ENCODE measurements at places on chromosomes 5 and 9.

DNA sequence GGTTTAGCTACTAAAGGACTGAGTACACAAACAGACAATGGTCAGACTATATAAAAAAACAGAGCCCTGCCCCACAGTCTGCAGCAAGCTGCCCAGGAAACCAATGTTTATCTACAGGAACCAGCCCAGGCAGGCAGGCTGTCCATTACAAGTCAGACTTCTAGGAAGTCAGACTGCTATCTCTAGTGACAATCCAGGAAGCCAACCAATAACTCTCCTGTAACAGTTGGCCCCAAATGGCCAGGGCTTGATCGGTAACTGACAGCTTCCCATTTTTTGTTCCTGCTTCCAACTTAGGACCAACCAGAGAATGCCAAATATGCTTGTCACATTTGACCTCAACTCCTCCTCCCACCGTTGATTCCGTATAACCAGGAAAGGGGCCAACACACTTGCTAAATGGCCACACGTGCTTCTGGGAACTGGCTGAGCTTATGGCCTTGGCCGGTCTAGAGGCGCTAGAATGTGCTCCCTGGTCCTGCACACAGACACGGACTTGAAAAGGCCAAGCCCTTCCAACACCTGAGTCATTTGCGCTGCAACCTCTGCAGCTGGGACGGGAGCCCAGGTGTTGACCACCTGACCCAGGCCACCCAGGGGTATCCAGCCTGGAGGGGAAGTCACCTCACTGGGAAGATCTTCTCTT, 79.6 kb upstream of the CDK20 start:
- H3K36me3 ChIP-seq = no peaks in the 10 kb centered on the region
- H3K4me3 ChIP-seq = no peak overlapping the region
- no peaks in the 10 kb centered on the region for H3K4me1 ChIP-seq
- no peaks in the 10 kb centered on the region for H3K27me3 ChIP-seq

DNA sequence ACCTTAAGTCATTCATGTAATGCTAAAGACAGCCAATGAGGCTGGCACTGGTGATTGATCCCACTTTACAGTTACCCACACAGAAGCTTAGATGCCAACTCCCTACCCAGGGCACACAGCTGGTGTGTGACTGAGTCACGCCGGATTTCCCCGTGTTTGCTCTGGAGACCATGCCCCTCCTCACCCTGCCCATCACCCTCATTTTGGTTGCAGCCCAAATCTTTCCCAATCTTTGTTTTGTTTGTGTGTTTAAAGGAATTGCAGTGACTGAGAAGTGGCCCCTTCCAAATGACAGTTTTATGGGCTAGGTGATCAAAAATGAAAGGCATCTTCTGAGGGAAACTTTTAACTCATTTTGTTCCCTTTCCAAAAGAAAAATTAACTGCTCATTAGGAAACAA, 10.9 kb downstream of the FBXL7 start:
- no peak overlapping the region for H3K27ac ChIP-seq
- no peak overlapping the region for H3K4me3 ChIP-seq
- H3K36me3 ChIP-seq = no peaks in the 10 kb centered on the region
- no peaks in the 10 kb centered on the region for H3K27me3 ChIP-seq

GRCh38 chr5:163947848-163948666, 442.6 kb downstream of the MAT2B start:
- H3K27ac ChIP-seq = no peak overlapping the region
- no peak overlapping the region for H3K4me3 ChIP-seq
- DNase-seq = no peak
- H3K27me3 ChIP-seq = no peaks in the 10 kb centered on the region

GRCh38 chr9:15541872-15542271, 11.0 kb upstream of the CCDC171 start:
- no peaks in the 10 kb centered on the region for H3K4me1 ChIP-seq
- H3K27me3 ChIP-seq = no peaks in the 10 kb centered on the region
- H3K4me3 ChIP-seq = no peak overlapping the region
- no peak for DNase-seq

DNA sequence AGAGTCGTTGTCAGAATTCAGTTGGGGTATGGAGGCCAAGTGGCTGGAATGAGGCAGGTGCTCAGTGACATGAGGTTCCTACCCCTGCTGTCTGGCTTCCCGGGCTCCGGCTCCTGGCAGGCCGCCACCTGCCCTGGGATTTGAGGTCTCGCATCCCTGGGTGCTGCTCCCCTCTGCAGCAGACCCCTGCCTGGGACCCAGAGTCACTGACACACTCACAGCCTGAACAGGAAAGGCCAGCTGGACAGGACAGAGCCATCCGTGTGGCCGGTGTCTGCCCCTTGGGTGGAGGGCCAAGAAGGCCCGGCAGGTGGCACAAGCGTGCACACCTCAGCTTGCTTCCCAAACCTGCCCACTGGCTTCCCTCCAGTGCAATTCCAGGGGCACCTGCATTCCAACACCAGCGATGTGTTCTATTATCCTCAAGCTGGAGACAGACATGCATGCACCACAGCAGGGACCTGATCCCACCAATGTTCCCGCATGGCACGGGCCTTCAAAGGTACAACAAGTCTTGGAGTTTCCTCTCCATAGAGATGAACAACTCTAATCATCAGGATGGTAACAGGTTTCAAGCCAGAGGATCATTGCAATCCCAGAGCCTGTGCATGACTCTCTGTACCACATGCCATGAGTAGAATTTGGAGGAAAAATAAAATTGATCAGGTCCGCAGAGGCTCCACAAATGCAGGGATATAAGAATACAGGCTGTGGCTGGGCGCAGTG, 45.6 kb upstream of the RNF130 start:
- no peak overlapping the region for H3K27ac ChIP-seq
- DNase-seq = no peak
- H3K36me3 ChIP-seq = no peaks in the 10 kb centered on the region
- H3K4me3 ChIP-seq = no peak overlapping the region

- no peak overlapping the region for H3K27ac ChIP-seq
- H3K36me3 ChIP-seq = no peaks in the 10 kb centered on the region
- H3K4me1 ChIP-seq = no peaks in the 10 kb centered on the region
- H3K4me3 ChIP-seq = no peak overlapping the region
- H3K27me3 ChIP-seq = no peaks in the 10 kb centered on the region
These were observed 388.3 kb upstream of the CHD1 start for GRCh38 chr5:99317136-99317535.

- H3K27me3 ChIP-seq = no peaks in the 10 kb centered on the region
- peak; percentile 97 for DNase-seq
- peak within 1 kb of the TSS; percentile 75 for H3K27ac ChIP-seq
- H3K36me3 ChIP-seq = peaks cover 21% of the 10 kb centered on the region
- H3K4me3 ChIP-seq = peak within 1 kb of the TSS; percentile 69
These were observed at the start of gene ZBTB26 for GRCh38 chr9:122931226-122932121. TSS of gene ZBTB26 (minus strand) at chr9:122931512. CDS start at chr9:122919934, 11,578 bp downstream.

DNA sequence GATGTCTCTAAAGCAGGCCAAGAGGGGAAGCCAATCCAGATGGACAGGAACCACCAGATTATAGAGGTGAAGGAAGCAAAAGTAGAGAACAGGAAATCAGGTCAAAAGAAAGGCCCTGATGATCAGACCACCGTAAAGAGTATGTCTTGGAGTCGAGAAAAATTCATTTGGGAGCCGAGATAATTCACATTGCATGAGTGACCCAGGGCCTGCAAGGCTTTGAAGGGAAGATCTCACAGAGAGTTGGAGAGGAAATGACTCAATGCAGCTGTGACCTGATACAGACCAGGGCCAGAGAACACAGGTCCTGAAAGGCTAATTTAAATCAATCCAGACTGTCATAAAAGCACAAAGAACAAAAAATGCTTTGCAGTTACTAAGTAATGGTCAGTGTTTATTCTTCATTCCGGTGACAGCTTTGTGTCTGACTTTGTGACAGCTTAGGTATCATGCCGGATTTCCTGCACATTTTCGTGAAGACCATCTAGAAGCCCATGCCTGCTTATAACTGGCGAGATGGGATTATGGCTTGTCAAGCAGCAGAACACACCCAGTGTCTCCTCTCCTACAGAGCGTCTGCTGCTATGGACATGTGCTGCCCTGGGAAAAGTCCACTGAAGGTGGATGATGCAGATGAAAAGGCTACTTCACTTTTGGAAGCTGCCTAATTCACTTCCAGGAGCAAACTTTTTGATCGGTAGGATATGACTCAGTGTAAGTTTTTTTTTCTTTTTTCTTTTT, 5.8 kb upstream of the ACTBL2 start:
- no peaks in the 10 kb centered on the region for H3K4me1 ChIP-seq
- DNase-seq = peak; percentile 8
- H3K36me3 ChIP-seq = no peaks in the 10 kb centered on the region
- H3K4me3 ChIP-seq = no peak overlapping the region
- H3K27ac ChIP-seq = peak overlapping the region; percentile 33

- no peaks in the 10 kb centered on the region for H3K4me1 ChIP-seq
- no peak for DNase-seq
- no peak overlapping the region for H3K4me3 ChIP-seq
- H3K36me3 ChIP-seq = no peaks in the 10 kb centered on the region
- no peaks in the 10 kb centered on the region for H3K27me3 ChIP-seq
- H3K27ac ChIP-seq = no peak overlapping the region
These were observed 25.2 kb downstream of the DTWD2 start for GRCh38 chr5:118963169-118963568.

DNA sequence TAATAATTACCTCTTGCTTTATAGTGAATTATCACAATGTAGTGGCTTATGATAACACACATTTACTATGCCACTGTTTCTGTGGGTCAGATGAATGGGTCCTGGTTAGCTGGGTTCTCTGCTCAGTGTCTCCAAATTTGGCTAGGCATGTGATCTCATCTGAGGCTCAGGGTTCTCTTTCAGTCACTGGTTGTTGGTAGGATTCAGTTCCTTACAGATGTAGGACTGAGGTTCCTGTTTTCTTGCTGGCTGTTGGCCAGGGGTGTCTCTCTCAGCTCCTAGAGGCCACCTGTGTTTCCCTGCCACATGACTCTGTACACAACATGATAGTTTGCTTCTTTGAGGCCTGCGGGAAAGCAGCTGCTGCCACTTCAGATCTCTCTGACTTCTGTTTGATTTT, 7.1 kb downstream of the NFX1 start:
- H3K4me3 ChIP-seq = no peak overlapping the region
- peaks cover 4% of the 10 kb centered on the region for H3K4me1 ChIP-seq
- no peaks in the 10 kb centered on the region for H3K27me3 ChIP-seq
- peaks cover 95% of the 10 kb centered on the region for H3K36me3 ChIP-seq
- no peak overlapping the region for H3K27ac ChIP-seq

DNA sequence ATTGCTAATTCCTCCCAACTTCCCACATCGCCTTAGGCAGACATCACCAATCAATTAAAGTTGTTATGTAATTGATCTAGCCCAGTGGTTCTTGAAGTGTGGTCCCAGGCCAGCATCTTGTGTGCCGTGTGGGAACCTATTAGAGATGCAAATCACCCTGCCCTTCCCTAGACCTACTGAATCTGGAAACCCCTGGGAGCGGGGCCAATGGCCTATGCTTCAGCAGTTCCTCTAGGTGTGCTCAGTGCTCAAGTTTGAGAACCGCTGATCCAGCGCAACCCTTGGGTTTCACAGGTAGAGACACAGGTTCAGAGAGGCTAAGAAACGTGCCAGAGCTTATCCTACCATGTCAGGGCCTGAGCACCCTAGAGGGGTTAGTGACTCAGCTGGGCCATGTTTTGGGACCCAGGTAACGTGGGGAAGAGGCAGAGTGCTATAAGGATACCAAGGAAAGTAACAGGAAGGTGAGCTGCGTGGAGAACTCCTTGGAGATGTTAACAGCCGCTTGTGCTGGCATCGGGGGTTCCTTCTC, 4.4 kb downstream of the SLC34A1 start:
- H3K4me1 ChIP-seq = peaks cover 16% of the 10 kb centered on the region
- no peak overlapping the region for H3K27ac ChIP-seq
- no peak for DNase-seq
- no peaks in the 10 kb centered on the region for H3K36me3 ChIP-seq

All from K562 (cell line).